Smooth muscle cell of the brain vasculature (primary cell): ENCODE measurements at places on chromosomes 6 and 20.

- no peak for DNase-seq
Observed at GRCh38 chr6:1619098-1619672, 9.5 kb downstream of the FOXC1 start.

- DNase-seq: no peak
Observed at GRCh38 chr6:29797135-29797534, 30.5 kb upstream of the HLA-G start.

GRCh38 chr6:27188885-27189418 lies 58.5 kb upstream of the PRSS16 start:
- DNase-seq: no peak

DNA sequence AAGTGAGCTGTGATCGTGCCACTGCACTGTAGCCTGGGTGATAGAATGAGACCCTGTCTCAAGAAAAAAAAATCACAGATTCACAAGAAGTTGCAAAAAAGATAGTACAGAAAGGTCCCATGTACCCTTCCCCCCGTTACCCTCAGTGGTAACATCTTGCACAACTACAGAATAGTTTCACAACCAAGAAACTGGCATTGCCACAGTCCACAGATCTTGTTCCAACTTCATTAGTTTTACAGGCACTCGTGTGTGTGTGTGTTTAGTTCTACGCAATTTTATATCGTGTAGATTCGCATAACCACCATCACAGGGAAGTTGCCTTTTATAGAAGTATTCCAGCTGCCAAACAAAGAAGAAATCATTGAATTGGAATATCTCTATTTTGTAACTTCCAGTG lies 19.1 kb downstream of the SPATA2 start:
- no peak for DNase-seq

GRCh38 chr6:154484942-154485341 lies 25.5 kb downstream of the CNKSR3 start:
- no peak for DNase-seq

- no peak for DNase-seq
Observed at GRCh38 chr6:168902075-168902474, 351.6 kb downstream of the THBS2 start.

DNA sequence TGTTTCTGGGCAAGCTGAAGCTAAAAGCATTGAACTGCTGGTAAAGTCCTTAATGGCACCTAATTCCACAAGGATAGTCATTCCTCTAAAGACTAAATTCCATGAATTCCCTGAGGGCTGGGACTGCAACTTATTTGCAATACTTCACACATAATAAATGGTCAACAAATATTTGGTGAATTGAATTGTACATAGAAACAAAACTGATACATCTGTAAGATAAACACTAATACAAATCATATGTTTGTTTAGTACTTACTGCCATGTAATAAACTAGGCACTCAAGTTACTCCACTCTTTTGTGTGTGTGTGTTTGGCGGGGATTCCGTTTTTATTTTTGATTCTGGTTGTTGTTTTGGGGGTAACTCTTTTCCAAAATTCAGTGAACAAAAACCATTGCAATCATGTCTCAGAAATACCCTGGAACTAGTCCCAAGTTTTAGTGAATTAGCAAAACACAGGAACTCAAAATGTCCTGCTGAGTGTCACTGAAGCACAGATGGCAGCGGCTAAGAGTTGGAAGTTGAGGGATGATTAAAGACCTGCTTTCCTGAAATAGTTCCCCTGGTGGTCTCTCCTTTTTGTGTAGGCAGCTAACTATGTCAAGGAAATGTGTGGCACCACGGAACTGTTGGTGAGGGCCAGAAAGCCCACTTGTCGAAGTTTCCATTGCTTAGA lies 74.8 kb upstream of the SNRPB2 start:
- no peak for DNase-seq

DNA sequence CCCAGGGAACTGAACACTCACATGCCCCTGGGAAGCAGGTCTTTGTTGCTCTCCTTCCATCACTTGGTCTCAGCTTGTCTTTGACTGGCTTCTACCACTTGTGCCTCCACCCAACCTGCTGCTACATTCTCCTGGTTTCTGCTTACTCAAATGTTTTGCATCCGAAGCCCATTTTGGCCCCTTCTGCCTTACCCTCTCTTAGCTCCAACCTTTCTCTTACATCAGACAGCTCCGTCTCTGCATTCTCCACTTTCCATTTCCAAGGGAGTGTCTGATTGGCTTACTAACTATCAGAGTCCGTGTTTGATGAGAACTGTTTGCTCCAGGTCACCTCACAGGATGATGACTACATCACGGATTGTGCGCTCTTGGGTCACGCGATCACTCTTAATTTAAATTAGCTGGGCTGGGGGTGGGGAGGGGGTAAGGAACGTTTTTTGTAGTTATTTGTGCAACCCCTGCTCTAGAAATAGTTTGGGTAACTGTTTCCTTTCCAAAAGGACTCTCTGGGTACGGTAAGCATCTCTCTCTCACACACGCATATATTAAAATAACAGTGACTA lies 844 bp upstream of the ABRACL start:
- no peak for DNase-seq

GRCh38 chr20:11395581-11395980 lies 522.1 kb upstream of the BTBD3 start:
- no peak for DNase-seq

DNA sequence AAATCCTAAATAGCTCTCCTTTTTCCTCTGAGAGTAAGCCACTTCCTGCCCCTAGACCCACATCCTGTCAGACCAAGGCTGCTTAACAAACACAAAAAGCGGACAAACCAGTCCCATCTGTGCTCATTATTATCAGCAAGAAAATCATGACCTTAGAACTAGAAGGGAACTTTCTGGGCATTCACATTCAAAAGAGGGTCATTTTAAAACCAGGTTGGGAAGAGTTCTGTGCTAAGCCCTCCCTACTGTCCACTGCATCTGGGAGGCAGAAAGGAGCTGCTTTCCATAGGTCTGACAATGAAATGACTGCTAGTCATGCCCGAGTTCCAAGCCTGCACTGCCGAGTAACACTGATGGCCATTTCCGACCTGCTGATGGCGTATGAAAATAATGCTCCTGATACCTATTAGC lies 15.4 kb downstream of the EZR start:
- DNase-seq: no peak

- no peak for DNase-seq
Observed at GRCh38 chr6:160429620-160429895, 81.4 kb downstream of the SLC22A3 start.

DNA sequence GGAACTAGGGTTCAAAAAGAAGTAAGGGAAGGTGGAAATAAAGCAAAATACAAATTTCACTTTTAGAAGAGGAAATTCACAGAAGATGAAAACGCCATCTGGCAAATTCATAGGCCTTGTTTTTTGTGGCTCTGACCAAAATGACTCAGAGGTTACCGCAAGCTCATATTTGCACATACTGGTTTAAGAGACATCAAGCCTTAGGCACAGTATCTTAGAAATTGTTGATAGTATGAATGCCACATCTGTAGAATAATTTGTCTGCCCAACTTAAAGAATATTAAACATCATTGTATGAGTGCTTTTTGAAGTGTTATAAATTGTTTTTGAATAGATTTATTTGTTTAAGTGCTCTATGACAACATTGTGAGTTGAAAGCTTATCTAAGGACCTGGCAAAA lies 10.6 kb downstream of the TAAR1 start:
- no peak for DNase-seq

DNA sequence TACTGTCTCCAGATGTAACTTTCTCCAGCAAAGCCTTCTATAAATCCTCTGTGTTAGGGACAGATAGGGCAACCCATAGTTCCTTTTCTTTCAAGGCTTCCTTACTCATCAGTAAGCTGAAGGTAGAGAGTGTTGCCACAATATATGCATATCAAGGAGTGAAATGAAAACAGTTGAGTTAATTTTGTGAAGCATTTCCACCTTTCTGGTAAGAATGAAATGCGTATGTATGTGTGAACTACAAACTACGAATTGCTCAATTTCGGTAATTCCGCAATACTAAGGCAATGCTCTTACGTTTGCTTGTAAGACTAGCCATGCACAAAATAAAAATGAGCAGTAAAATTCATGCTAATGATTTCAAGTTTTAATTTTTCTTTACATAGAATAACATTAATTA lies 61.2 kb upstream of the HBS1L start:
- no peak for DNase-seq
